ENCODE measurements at places on chromosomes 16 and 17. TPM values are rescaled to one million over a fixed set of nuclear protein-coding genes. Genes with fewer than 3 reads are reported as not detected.

Gene TRPV3
- total RNA-seq, result 2.7 TPM

GRCh38 chr17:61475726-61476125, 23.5 kb downstream of the TBX4 start:
- peak; percentile 32 for DNase-seq

DNA sequence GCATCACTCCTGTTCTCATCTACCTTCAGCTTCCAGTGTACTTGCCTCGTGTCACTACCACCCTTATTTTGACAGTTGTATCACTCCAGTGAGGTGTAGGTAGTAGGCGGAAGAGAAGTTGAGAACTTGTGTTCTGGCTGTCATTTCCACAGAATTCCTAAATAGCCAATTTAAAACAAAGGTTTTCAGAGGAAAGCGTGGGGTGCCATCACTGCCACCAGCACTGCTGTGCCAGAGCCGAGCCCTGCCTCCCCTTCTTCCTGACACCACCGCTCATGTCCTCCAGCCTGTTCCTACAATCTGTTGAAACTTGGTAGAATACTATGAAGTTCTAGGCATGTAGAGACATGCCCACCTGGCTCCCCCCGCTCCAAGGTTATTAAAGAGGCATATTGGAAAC, 215.8 kb downstream of the TANC2 start:
- no peak for DNase-seq

- peak; percentile 92 for DNase-seq
Measured at GRCh38 chr17:74862108-74862901, 2.6 kb upstream of the GRIN2C start.

All from posterior vena cava (tissue), 2 donors.